T-helper 9 cell (primary cell): ENCODE measurements at places on chromosomes 7 and 10.

- DNase-seq, result no peak
Measured at GRCh38 chr10:122170802-122171201, 100.3 kb upstream of the BTBD16 start.

DNA sequence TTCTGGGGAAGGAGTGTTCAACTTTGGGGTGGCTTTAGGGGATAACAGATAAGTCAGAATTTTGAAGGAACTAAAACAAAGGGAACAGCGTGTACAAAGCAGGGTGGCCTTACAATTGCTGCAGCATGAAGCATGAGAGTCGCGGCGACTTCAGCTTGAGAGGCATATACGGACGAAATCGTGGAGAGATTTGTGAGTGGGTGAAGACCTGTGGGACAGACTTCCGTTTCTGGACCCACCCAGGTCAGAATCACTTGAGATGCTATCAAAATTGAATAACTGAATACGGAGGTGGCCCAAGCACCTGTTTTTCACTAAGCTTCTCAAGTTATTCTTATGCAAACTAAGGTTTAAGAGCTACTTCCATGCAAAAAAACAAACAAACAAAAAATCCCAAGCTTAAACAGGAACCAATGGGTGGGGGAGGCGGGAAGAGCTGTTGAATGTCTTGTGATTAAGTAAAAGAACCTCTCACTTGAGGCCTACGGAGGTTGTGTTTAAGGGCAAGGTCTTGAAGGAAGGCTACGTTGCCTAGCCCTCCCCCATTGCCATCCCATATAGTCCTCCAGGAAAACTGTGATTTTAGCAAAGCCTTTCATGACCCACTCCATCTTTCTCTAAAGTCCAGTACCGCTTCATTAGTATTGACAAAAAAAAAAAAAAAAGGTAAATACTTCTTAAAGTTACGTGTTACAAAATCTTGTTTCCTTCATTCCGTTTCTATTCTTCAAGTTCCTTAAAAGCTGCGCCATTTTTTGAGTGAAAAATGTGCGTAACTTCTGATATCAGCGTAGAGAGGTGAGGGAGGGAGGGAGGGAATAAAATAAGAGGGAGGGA lies 1.3 kb upstream of the TRIM24 start:
- no peak for DNase-seq

- DNase-seq, result no peak
Measured at GRCh38 chr10:88346144-88346977, 236.8 kb downstream of the RNLS start.

DNA sequence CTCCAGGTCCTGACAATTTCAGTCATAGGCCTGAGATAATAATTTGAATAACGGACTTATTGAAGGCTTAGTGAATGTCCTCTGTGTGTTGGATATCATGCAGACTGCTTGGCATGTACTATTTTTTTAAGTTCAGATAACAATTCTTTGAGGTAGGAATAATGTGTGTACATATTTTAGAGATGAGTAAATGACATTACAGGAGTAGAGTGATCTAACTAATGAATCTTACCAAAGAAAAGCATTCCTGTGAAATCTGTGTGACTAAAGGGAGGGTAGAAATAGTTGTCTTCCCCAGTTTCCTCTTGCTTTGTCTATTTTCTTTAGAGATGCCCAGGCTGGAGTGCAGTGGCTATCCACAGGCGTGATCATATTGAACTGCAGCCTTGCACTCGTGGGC lies 391.8 kb upstream of the ETV1 start:
- DNase-seq, result no peak

GRCh38 chr10:8640878-8641277 lies 586.4 kb downstream of the GATA3 start:
- DNase-seq, result no peak
